ENCODE measurements at places on chromosomes 6 and 20. TPM values are rescaled to one million over a fixed set of nuclear protein-coding genes. Genes with fewer than 3 reads are reported as not detected.

JPH2 gene
- 0.50 TPM for total RNA-seq

TRAPPC3L gene
- 0.15 TPM for total RNA-seq

CDK19 gene
- 10.1 TPM for total RNA-seq

DDX27 gene
- 39.7 TPM for total RNA-seq

C6orf58 gene
- not detected for total RNA-seq

MUC22 gene
- not detected for total RNA-seq

CPXM1 gene
- total RNA-seq: 0.83 TPM

GHRH gene
- not detected for total RNA-seq

Measured in smooth muscle cell of trachea (primary cell).